Breast epithelium (tissue), 4 donors: ENCODE measurements at places on chromosomes 5 and 9. TPM values are rescaled to one million over a fixed set of nuclear protein-coding genes. Genes with fewer than 3 reads are reported as not detected.
A peak's percentile ranks its signal among the peaks of the same experiment; 100 is the strongest.

GRCh38 chr5:98363157-98363556 is 410.3 kb upstream of the RGMB start:
- H3K4me1 ChIP-seq, result no peaks in the 10 kb centered on the region
- H3K27me3 ChIP-seq, result no peaks in the 10 kb centered on the region
- no peak for DNase-seq
- no peaks in the 10 kb centered on the region for H3K36me3 ChIP-seq

DNA sequence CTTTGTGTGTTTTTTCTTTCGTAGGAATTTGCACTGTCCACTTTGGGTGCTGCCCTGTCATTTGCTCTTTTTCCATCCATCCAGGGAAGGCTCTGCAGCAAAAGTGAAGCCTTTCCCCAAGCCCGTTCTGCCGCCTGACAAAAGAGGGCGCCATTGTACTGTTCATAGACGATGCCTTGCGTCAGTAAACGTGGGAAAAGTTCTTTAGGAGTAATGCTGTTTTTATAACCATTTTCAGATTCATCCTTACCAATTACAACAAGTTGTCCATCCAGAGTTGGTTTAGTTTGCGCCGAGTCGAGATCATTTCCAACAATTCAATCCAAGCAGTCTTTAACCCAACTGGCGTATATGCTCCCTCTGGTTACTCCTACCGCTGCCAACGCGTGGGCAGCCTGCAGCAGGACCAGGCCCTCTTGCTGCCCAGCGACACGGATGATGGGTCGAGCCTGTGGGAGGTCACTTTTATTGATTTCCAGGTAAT is 34.3 kb upstream of the RPS23 start:
- DNase-seq, result no peak
- H3K4me1 ChIP-seq, result no peaks in the 10 kb centered on the region
- no peak overlapping the region for H3K4me3 ChIP-seq
- H3K36me3 ChIP-seq, result no peaks in the 10 kb centered on the region
- no peak overlapping the region for H3K27ac ChIP-seq

DNA sequence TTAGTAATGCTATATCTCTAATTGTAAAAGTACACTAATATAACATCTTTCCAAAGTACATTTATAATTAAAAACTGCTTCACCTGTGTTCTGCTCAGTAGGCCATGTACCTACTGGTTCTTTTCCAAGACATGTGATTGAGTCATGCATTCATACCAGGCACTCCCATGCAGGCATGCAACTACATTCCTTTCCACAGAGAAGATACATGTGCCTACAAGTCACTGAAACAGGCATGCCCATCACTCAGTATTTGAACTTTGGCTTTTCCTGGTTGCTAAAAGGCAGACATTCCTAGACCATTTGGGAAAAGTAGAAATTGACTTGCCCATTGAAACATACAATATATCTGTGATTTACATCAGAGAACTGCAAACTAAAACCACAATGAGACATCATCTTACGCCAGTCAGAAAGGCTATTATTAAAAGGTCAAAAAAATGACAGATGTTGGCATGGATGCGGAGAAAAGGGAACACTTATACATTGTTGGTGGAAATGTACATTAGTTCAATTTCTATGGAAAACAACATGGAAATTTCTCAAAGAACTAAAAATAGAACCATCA is 148.3 kb upstream of the MOCS2 start:
- H3K4me3 ChIP-seq, result no peak overlapping the region
- no peaks in the 10 kb centered on the region for H3K36me3 ChIP-seq
- H3K27ac ChIP-seq, result no peak overlapping the region
- DNase-seq, result no peak
- H3K4me1 ChIP-seq, result no peaks in the 10 kb centered on the region

DNA sequence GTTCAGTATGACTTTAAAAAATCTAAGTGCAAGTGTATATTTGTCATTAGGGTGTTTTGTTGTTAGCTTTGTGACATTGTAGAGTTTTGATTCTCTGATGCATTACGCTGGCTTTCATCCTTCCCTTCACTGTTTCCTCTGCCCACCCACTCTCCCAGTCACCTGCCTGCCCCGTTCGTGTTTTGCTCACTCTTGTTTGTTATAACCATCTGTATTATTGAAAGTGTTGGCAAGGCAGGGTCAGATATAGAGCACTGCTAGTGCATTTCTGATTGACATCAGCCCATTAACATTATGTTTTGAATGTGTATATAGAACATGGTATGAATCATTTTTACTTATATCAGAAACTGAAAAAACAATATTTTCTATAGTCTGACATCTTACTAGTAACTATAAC is 27.3 kb downstream of the SCGB3A1 start:
- DNase-seq, result no peak
- H3K4me1 ChIP-seq, result no peaks in the 10 kb centered on the region
- no peak overlapping the region for H3K27ac ChIP-seq
- no peak overlapping the region for H3K4me3 ChIP-seq
- peaks cover 4% of the 10 kb centered on the region for H3K36me3 ChIP-seq

The IFNB1 gene
- not detected for total RNA-seq

DNA sequence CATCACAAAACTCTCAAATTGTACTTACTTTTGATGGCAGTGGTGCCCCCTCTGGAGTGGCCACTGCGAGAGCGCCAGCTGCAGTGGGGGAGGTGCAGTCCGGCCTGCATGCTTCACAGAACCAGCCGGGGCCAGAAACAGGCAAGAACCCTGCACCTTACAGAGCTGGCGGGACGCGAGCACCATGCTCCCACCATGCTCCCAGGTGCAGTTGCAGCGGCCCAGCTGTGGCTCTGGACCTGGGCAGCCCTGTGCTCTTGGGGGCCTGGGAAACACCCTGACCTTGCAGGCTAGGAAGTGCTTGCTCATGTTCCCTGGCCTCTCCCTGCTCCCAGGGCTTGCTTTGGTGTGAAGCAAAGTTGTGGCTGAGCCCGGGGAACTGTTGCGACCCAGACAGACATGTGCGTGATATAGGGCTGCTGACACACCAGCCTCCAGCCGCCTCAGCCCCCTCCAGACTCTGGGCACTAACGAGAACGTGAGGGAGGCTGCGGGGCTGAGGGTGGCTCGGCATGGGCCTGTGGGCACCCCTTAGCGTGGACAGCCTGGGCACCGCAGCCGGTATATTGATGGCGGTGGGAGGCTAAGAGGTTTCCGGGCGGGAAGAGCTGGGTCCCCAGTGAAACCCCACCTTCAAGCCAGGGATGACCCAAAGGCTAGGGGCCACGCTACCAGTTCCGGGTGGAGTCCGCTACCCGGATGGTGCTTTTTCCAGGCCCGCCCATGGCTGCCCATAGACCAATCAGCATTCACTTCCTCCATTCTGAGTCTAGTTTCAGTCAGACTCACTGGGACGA is 1809.9 kb upstream of the ACO1 start:
- H3K4me3 ChIP-seq, result no peak overlapping the region
- H3K36me3 ChIP-seq, result no peaks in the 10 kb centered on the region
- DNase-seq, result no peak
- H3K27ac ChIP-seq, result no peak overlapping the region

GRCh38 chr5:177396807-177397206 is 3.7 kb downstream of the PFN3 start:
- H3K4me3 ChIP-seq, result no peak overlapping the region
- H3K27me3 ChIP-seq, result peaks cover 19% of the 10 kb centered on the region

GRCh38 chr5:33713136-33713765 is 178.5 kb downstream of the ADAMTS12 start:
- no peaks in the 10 kb centered on the region for H3K4me1 ChIP-seq
- no peaks in the 10 kb centered on the region for H3K27me3 ChIP-seq
- peak overlapping the region; percentile 48 for H3K27ac ChIP-seq
- H3K4me3 ChIP-seq, result no peak overlapping the region
- DNase-seq, result no peak
